Stimulated activated CD4-positive, alpha-beta T cell treated with anti-CD3 and anti-CD28 coated beads, Interleukin-1b, Interleukin-23, amount 100 ng/mL, for 1 hour (primary cell): ENCODE measurements at places on chromosomes 1 and 21.

DNA sequence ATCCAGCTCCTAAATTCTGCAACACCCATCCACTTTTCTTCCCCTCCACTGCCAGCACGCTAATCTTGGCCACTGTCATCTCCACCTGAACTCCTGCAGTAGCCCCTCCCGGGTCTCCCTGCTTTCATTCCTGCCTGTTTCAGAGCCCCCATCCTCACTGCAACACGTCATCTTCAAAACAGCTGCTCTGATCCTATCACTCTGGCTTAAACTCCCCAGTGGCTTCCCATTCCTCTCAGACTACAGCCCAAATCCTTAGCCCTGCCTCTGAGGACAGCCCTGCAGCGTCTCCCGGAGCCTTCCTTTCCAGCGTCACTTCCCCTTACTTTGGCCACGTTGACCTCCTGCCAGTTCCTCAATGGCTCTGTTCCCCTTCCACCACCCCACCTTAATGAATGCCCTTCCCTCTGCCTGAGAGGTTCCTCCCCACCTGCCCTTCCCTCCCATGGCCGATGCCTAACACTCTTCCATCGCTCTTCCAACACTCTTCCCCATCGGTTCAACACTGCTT, 22.9 kb upstream of the IFNAR2 start:
- DNase-seq: no peak

- no peak for DNase-seq
These were observed 357.8 kb upstream of the PTBP2 start for GRCh38 chr1:96363826-96364225.

GRCh38 chr1:213984387-213985208, 3.2 kb upstream of the PROX1 start:
- DNase-seq: no peak

GRCh38 chr1:2049225-2049717, 940 bp upstream of the PRKCZ start:
- no peak for DNase-seq
